ENCODE measurements at places on chromosomes 1 and 21.

GRCh38 chr1:32179193-32179442, 357 bp upstream of the TXLNA start:
- no peak for DNase-seq

GRCh38 chr1:20604678-20605077, 15.8 kb downstream of the CDA start:
- no peak for DNase-seq

- DNase-seq, result no peak
These were observed 5.1 kb upstream of the FRRS1 start for GRCh38 chr1:99771513-99771918.

DNA sequence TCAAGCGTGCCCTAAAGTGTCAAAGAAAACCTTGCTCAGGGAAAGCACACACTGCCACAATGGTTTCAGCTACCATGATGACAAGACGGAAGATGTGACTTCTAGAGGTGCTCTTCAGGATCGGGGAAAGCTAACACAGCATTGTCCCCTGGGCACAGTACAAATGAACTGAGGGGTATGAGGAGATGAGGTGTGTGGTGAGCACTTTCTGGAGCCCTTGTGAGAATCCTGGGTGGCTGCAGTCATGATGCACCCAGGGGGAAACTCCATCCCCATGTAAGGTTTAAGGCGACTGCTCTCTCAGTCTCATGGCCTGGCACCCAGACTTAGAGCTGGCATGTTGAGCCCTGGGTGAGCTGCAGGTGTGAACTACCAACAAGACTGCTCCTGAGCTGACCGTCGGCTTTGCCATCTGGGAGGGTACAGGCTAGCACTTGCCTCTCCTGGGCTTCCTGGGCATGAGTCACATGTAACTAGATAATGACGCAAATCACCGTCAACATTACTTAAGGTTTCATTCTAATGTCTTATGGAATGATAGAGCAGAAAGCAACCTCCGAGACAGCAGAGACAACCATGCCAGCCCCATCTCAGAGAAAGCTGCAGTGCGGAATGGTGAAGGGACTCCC, 144.6 kb downstream of the CLIC6 start:
- DNase-seq, result no peak

DNA sequence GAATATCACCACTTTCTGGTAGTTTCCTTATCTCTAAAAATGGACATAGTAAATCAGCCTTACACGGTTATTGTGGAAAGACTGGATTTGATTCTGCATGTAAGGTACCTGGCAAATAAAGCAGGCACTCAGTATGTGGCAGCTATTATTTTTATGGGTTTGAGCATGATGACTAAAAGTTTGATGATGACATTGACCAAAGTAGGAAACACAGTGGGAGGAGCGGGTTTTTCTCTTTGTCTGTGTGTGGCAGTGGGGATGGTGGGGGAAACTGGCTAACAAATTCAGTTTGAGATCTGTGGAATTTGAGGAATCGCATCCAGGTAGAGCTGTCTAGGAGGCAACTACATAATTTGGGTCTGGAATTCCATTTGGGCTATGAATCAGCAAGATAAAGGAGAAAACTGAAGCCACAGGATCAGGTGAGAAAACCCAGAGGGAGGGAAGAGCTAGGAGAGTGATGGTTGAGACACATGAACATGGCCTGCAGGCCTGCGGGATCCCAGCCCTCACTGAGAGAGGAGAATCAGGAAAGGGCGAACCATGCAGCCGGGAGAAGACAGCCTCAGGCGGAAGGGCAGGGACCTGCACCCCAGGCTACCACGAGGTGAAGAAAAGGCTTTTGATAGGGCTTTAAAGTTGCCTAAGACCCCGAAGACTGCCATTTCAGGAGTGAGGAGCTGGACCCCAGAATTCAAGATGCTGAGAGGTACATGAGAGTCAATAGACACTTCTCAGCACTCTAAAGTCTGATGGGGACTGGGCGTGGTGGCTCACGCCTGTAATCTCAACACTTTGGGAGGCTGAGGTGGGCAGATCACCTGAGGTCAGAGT, 52.2 kb downstream of the MEF2D start:
- no peak for DNase-seq

GRCh38 chr1:94641990-94642389, 100.4 kb upstream of the F3 start:
- no peak for DNase-seq

DNA sequence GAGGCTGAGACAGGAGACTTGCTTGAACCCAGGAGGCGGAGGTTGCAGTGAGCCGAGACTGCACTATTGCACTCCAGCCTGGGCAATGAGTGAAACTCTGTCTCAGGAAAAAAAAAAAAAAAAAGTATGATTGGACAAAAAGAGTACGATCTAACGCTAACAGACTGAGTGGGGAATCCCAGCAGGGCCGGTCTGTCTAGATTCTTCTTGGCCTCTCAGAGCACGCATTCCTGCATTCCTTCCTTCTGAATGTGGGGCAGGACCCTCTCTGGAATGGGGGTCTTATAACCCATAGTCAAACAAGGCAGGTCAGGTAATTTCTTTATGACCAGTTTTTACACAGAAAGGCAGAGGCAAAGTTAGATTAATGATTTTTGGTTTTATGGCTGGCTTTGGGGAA, 92.0 kb upstream of the PPM1J start:
- no peak for DNase-seq

DNA sequence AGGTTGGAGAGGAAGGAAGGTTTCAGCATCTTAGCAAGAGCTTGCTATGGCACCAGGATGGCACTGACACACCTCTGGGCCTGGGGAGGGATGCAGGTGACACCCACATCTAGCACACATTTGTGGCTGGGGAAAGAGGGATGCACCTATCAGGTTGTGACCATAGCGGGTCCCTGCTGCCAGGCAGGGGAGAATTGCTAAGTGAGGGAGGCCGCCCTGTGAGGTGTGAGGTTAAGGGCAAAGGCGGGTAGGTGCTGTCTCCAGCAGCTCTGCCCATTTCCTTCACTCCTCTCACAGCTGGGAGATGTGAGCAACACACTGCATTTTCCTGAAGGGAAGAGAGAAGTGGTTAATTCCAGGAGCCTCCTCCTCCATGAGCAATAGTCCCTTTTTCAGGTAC, 83.2 kb upstream of the TLR5 start:
- DNase-seq, result no peak

- no peak for DNase-seq
These were observed 5.5 kb downstream of the SEC16B start for GRCh38 chr1:177964336-177964735.

DNA sequence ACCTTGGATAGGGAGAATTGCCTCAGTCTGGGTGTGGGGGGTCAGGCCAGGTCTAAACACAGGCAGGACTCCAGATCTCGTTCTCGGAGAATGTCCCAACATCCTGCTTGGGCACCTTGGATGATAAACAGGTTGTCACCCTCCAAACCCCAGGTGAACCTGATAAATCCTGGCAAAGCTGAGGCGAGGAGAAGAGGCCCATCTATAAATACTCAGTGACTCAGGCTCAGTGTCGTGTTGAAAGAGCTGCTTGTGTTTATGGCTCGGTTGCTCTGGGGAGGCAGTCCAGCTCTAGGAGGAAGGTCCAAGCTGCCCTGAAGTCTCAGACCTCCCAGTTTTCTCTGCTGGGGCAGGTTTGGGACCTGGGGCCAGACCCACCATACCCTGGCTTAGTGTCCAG, 15.8 kb upstream of the TRIM63 start:
- no peak for DNase-seq

GRCh38 chr1:155893389-155894142, 17.6 kb downstream of the RIT1 start:
- no peak for DNase-seq

- DNase-seq, result no peak
These were observed 4.7 kb upstream of the TFF1 start for GRCh38 chr21:42370894-42371654.

DNA sequence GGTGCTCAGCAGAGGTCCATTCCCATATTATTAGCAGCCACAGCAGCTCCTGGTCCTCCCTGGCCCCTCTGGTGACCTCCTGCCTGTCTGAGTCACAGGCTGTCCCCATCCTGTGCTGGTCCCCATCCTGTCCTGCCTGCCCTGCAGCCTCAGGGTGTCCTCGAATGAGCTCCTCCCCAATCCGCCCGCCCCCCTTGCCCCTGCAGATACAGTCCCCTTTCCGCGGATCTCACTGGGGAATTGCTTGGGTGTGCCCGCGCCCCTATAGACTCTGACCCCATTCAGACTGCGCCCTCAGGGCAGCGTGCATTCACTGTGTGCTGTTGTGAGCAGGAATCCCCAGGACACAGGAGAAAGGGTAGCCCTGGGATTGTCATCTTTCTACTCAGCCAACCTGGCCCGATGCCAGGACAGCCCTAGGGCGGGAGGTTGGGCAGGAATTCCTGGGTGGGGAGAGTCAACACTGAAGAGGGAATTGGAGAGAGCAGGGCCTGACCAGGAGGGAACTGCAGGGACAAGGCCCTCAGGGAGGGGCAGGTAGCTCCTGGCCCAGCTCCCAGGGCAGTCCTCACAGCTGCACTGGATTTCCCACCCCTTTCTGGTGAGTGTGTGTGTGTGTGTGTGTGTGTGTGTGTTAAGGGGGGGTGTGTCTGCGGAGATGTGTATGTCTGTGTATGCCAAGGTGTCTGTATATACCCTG, 1.1 kb upstream of the GUCA2A start:
- no peak for DNase-seq

GRCh38 chr21:22892740-22893139, 1894.5 kb downstream of the NCAM2 start:
- no peak for DNase-seq

DNA sequence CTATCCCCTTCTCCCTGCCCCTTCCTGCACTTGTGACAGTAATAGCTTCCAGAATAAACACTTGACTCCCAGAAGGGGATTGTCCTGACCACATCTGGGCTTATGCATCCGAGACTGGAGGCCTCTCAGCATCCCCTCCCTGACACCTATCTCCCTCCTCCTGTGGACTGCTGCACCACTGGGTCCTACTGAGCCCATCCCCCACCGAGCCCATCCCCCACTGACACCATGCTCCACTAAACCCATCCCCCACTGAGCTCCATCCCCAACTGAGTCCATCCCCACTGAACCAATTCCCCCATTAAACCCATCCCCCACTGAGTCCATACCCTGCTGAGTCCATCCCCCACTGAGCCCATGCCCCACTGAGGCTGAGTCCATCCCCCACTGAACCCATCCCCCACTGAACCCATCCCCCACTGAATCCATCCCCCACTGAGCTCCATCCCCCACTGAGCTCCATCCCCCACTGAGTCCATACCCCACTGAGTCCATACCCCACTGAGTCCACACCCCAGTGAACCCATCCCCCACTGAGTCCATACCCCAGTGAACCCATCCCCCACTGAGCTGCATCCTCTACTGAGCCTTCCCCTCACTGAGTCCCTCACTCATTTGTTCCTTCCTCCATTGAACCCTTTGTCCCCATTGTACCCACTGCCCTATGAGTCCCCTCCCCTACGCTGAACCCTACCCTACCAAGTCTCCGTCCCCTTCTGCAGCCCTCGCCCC, 5.6 kb downstream of the PDZK1IP1 start:
- DNase-seq, result no peak

DNA sequence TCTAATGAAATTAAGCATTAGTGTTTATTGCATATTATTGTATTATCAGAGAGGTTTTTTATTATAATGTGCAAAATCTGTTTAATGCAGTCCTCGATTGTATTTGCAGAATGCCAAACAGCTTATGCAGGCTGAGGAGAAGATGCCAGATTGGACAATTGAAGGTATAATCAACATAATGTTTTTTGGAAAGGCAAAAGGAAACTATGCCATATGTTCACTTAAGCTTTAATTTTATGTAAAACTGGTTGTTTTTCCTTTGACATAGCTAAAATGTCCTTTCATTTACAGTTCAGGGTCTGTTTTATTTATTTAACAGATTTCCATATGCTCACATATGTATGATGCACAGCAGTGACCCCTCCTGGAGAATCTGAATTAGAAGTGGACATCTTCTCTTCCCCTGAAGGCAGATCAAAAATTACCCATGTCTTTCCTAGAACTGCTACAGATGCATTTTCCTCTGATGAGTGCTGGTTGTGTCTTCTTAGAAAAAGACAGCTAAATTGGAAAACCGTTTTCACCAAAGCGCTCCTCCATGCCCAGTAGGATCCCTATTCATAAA, 143.5 kb upstream of the USH2A start:
- DNase-seq, result no peak

DNA sequence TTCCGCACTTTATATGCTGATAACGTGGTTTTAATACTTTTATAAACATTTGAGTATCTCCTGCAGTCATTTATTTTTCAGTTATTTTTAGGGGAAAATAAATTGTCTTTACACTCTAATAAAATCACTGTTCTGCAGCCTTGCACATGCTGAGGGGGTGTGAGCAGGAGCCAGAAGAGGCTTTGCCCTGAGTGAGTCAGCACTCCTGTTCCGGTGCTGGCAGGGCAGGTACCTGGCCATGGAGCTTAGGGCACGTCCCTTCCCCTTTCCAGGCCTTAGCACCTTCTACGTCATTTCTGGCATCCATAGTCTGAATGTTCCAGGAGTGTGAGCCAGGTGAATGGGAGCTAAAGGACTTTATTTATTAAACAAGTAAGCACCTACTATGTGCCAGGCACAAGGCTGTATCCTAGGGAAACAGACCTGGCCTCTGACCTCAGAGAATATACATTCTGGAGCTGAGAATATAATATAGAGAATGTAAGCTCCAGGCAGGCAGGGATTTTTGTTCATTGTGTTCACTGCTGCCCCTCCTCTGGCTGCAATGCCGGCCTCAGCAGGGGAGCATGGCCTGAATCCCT, 402.9 kb downstream of the PTPRU start:
- no peak for DNase-seq

- DNase-seq, result no peak
These were observed 36.9 kb downstream of the GDAP2 start for GRCh38 chr1:117892512-117892911.

- DNase-seq, result peak; percentile 77
These were observed 1.3 kb downstream of the ABCG1 start for GRCh38 chr21:42220138-42220701.

DNA sequence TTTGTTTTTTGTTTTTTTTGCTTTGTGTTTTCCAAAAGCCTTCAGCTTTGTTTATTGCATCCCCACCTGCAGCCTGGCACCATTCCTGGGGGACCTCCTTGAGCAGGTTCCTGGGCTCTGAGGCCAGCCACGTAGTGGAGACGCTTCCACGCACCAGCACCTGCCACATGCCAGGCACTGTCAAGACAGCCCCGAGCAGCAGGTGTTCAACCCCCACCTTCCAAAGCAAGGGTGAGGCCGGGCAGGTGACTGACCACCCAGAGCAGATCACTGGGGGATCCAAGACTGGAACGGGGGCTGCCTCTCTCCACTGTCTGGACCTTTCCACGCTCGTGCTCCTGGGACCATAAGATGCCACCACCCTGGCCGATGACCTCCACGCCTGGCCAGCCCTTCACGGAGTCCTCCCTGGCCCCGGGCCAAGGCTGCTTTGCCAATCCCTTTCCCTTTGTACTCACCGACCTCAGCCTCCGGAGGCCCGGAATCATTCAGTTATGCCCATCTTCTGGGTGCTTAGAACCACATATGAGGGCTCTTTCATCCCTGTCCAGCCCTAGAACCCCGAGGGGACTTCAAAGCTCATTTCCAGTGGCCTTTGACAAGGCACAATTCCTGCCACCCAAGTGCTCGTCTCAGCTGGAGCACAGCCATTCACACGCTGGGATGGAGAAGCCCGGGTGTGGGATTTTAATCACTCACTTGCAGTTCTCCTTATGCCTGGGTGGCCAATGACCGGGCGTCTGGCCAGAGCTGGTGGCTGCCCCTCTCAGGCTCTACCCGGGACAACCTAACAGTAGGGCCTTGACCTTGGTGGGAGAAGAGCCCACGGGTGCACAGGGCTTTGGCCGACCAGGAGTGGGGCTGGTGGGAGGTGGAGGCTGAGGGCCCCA, 330.8 kb downstream of the NPHP4 start:
- no peak for DNase-seq

All from suprapubic skin (tissue), 4 donors.